ENCODE measurements at places on chromosomes 2 and 18. TPM values are rescaled to one million over a fixed set of nuclear protein-coding genes. Genes with fewer than 3 reads are reported as not detected.

GRCh38 chr2:64853894-64854293 is 135.3 kb upstream of the SLC1A4 start:
- no peak for DNase-seq

PARD3B gene
- total RNA-seq, result 5.9 TPM

GRCh38 chr2:106053581-106053980 is 140.5 kb downstream of the UXS1 start:
- no peak for DNase-seq

- no peak for DNase-seq
Measured at GRCh38 chr2:156340804-156341451, 8.4 kb upstream of the NR4A2 start.

ALK gene
- 0.11 TPM for total RNA-seq

FIGN gene
- total RNA-seq, result 23.1 TPM

DNA sequence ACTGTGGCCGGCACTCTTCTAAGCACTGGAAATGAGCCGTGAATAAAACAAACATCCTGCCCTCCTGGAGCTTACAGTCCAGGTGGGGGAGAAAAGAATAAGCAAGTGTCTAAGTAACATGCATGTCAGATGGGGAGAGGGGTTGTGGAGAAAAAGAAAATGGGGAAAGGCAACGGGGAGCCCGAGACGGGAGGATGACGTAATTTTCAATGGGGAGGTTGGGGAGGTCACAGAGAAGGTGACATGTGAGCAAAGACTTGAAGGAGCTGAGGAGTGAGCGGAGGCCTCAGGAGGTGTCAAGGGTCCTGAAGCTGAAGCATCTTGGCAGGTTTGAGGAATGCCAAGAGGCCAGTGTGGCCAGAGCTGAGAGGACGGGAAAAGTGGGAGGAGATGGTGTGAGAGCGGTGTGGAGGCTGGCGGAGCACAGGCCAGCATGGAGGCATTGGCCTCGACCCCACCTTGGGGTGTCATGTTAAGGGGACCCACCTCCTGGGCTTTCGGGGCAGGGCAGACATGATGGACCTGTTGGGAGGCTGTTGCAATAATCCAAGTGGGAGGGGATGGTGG is 15.0 kb upstream of the NTSR2 start:
- no peak for DNase-seq

DNA sequence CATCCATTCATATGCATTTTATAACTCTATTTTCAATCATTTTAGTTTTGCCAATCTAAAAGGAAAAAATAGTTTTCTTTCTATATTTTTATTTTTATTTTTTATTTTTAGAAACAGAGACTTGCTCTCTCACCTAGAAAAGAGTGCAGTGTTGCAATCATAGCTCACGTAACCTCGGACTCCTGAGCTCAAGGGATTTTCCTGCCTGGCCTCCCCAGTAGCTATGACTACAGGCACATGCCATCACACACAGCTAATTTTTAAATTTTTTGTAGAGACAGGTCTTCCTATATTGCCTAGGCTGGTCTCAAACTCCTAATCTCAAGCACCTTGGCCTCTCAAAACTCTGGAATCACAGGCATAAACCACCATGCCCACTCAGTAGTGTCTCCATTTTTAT is 125.5 kb upstream of the XIRP2 start:
- no peak for DNase-seq

- DNase-seq, result no peak
Measured at GRCh38 chr2:138209009-138209408, 244.7 kb downstream of the HNMT start.

- DNase-seq, result no peak
Measured at GRCh38 chr2:41847744-41848441, 199.9 kb upstream of the PKDCC start.

DNA sequence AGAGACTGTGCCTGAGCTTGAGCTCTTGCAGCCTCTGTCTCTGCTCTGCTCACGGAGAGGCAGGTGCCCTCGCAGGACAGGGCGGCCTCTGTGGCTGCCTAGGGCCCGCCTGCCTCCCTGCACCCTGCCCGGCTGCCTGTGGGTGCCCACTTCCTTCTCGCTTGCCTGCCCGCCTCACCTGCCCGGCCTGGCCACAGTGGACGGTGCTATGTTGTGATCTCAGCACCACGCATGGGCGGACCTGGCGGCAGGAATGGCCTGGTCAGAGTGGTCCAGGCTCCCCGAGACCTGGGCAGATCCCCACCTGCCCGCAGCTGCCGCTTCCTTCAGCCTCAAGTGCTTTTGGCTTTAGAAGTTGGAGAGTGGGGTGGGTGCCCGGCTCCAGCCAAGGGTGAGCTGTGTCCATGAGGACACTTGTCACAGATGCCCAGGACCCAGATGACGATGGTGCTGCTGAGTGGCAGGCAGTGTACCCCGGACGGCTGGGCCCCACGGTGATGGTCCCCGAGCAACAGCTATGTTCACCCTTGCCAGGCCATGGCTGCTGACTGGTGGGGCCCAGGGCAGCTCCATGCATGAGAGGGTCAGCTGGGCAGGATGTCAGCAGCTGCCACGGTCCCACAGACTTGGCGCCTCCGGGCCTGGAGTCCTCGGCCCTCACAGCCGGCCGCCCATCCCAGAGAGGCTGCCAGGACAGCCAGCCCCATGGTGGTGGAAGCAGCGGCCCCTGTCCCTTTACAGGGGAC is 25.3 kb downstream of the RTP5 start:
- DNase-seq, result no peak

GRCh38 chr18:36660311-36660710 is 168.5 kb downstream of the TPGS2 start:
- no peak for DNase-seq

GRCh38 chr18:5693699-5694294 is 150.0 kb upstream of the EPB41L3 start:
- no peak for DNase-seq

DNA sequence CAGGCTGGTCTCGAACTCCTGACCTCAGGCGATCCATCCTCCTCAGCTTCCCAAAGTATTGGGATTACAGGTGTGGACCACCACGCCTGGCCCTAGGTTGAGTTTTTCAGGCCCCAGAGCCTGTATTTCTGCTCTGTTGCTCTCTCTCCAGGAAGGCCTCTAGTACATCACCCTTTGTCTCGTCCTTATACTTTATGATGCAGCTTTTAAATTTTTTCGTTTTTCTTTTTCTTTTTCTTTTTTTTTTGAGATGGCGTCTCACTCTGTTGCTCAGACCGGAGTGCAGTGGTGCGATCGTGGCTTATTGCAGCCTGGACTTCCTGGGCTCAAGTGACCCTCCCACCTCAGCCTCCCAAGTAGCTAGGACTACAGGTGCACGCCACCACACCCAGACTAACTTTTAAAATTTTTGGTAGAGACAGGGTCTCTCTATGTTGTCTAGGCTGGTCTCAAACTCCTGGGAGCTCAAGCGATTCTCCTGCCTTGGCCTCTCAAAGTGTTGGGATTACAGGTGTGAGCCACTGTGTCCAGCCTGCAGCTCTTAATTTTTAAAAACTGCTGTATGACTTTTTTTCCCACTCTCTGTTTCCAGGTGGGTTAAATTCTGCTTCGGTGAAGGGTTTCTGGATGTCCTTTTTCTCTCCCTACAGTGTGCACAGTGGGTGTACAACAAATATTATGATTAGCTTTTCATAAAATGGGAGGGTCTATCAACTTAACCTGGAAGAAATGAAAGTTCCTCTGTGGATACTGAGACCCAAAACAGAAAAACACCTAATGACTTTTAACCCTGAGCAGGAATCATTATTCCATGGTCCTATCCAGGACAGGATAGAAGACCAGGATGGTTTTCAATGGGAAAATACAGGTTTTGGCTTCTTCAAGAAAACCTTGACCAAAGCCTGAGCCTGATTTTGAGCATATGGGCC is 47.9 kb downstream of the DDX1 start:
- DNase-seq, result no peak

LIMS2 gene
- total RNA-seq, result 2.5 TPM

DNA sequence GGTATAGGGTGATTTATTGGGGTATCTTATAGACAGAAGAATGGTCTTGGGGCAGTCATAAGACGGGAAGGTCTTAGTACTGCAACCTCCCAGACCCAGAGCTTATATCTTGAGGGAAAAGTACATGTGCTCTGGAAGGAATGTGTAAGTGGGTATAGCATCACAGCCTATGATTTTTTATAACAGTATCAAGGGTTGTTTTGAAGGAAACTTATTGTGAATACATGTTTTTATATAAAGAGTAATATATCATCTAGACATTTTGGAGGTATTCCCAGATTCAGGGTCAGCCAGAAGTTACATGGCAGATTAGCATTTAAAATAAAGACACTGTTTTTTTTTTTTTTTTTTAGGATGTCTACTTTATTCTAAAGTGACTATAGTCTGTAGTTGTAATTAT is 47.6 kb upstream of the STON1 start:
- DNase-seq, result no peak

DNA sequence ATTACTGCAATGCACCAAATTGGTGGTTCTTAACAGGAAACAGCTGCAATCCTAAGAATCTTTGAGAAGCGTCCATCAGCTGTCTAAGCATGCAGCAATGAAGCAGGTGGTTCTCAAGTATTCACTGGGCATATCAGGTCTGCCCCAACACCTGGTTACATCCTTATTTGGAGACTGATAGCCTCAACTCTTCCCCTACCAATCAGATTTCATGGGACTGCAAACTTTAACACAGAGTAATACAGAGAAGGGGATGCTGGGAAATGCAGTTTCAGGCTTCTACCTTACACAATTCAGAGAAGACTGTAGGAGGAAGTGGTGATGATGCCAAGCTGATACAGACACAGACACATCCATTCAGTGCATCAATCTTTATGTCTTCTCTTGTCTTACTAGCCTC is 240.5 kb downstream of the BCL2 start:
- DNase-seq, result no peak

DNA sequence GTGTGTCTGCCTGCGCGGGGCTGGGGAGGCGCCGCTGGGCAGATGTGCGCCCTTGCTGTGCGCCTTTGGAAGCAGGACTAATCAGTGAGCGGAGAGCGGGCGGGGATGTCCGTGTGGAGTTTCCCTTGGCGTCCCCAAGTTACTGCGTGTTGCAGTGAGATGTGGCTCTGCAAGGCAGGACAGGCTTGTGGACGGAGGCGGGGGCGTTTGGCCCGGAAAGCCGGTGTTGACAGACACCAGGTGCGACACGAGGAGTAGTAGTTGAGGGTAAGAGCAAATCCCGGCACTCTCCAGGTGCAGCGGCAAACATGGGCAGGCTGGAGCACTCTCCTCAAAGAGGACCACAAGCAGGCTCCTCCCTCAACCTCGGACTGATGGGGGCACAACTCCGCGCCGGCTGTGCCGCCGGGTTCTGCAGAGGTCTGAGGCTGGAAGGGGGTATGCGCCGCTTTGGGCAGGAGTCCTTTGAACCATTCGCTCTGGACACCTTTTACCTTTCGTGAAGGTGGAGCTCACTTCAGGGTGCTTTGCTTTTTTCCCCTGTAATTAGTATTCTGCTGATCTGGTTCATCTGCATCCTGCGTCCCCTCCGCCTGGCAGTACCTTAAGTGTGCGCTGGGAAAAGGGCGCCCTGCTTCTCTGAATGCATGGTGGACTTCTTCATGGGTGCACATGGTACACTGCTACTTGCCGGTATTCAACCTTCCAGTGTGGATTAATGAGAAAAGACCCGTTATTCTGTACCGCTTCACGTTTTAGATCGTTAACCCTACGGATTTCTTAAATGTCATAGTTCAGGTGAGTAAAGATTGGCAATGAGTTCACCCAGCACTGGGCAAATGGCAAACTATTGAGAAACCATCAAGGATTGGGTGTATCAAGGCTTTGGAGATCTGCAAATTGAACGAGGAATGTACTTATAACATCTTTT is 608 bp downstream of the CDH7 start:
- peak; percentile 54 for DNase-seq

SP140 gene
- 0.16 TPM for total RNA-seq

GRCh38 chr2:65292461-65293011 is 64.9 kb downstream of the ACTR2 start:
- no peak for DNase-seq

GRCh38 chr2:165868211-165868610 is 74.2 kb upstream of the GALNT3 start:
- DNase-seq, result no peak

PROKR1 gene
- 4.4 TPM for total RNA-seq

GRCh38 chr18:23689616-23690504 is 607 bp downstream of the LAMA3 start:
- peak; percentile 60 for DNase-seq

- no peak for DNase-seq
Measured at GRCh38 chr18:25351280-25351775, 638 bp downstream of the ZNF521 start.

FANCL gene
- total RNA-seq, result 38.8 TPM

DNA sequence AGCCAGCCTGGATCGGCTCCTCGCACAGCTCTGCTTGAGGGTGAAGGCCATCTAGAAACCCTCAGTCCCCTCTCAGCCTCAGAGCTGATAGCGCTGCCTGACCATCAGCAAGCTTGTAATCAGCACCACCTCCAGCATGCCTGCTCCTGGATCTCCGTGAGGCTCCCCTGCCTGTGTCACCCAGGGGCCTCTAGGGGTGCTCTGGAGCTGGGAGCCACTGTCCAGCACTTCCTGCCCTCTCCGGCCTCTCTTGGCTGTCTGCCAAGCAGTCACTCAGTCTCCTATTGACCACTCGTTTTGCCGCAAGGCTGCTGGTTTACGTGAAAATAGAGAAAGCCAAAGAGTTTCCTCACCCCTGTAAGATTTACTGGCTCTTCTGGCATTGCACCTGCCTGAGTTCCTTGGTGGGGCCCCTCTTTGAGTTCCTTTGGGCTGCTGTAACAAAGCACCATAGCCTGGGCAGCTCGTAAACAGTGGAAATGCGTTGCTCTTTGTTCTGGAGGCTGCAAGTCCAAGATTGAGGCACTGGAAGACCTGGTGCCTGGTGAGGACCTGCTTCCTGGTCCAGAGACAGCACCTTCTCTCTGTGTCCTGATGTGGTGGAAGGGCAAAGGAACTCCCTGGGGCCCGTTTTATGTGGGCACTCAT is 17.9 kb downstream of the CAPN10 start:
- peak; percentile 71 for DNase-seq

DNA sequence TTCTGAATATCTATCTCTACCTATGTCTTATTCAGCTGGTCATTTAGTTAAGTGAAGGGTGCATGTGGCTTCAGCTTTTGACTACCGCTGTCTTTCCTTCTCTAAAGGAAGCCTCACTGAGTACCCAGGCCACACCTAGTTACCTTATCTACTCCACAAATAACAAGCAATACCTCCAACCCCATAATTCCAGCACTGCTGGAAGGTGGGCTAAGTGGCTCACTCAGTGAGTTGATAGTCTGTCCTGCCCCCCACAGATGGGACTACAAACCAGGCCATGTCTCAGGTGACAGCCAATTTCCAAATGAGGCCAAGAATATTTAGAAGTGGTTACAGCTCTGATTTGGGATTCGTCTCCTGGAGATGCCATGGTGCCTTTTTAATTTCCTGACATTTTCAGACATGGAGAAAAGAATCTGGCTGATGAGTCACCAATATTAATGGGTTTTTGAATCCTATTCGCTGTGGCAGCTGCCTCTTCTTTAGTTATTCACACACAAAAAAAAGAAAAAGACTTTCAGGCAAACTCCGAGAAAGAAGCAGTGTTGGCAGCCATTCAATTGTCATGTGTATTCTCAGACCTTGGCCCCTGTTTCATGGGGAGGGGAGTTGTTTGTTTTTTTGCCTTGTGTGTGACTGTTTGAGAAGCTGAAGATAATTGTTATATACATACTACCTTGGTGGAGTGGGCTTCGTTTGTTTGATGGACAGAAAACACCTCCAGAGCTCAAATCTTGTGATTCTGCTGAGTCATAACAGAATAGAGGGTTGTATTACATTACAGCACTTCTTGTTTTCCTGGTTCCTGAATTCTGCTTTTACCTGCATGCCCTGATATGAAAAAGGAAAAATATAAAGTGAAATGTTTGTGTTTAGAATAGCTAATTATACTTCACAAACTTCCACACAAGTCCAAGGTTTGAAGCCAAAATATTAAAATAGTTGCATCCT is 64.2 kb downstream of the SCG2 start:
- DNase-seq, result no peak

- no peak for DNase-seq
Measured at GRCh38 chr18:59501920-59502273, 142.8 kb upstream of the LMAN1 start.

Measured in WTC11 (cell line).